Breast epithelium (tissue), 4 donors: ENCODE measurements at places on chromosomes 3 and 15. TPM values are rescaled to one million over a fixed set of nuclear protein-coding genes. Genes with fewer than 3 reads are reported as not detected.

Gene CRYGS
- 5.9 TPM for total RNA-seq

Gene RFT1
- total RNA-seq: 9.5 TPM

Gene CYB561D2
- total RNA-seq: 30.1 TPM

Gene MB21D2
- 11.9 TPM for total RNA-seq

Gene SLC9C1
- not detected for total RNA-seq

Gene SST
- not detected for total RNA-seq

- H3K4me1 ChIP-seq: no peaks in the 10 kb centered on the region
- H3K27me3 ChIP-seq: no peaks in the 10 kb centered on the region
- H3K27ac ChIP-seq: no peak overlapping the region
- H3K4me3 ChIP-seq: no peak overlapping the region
Measured at GRCh38 chr3:109480014-109480413, 142.7 kb upstream of the DPPA4 start.

GRCh38 chr15:62253294-62253693, 88.2 kb upstream of the C2CD4B start:
- H3K4me1 ChIP-seq: no peaks in the 10 kb centered on the region
- no peaks in the 10 kb centered on the region for H3K27me3 ChIP-seq
- no peaks in the 10 kb centered on the region for H3K36me3 ChIP-seq
- H3K27ac ChIP-seq: no peak overlapping the region
- H3K4me3 ChIP-seq: no peak overlapping the region

GRCh38 chr3:112471596-112472325, 27.5 kb downstream of the BTLA start:
- H3K27ac ChIP-seq: no peak overlapping the region
- H3K4me3 ChIP-seq: no peak overlapping the region
- H3K36me3 ChIP-seq: no peaks in the 10 kb centered on the region
- H3K4me1 ChIP-seq: no peaks in the 10 kb centered on the region

GRCh38 chr3:47228088-47228487, 54.5 kb downstream of the KIF9 start:
- no peak overlapping the region for H3K27ac ChIP-seq
- DNase-seq: no peak
- no peaks in the 10 kb centered on the region for H3K36me3 ChIP-seq
- no peaks in the 10 kb centered on the region for H3K4me1 ChIP-seq
- H3K27me3 ChIP-seq: no peaks in the 10 kb centered on the region

DNA sequence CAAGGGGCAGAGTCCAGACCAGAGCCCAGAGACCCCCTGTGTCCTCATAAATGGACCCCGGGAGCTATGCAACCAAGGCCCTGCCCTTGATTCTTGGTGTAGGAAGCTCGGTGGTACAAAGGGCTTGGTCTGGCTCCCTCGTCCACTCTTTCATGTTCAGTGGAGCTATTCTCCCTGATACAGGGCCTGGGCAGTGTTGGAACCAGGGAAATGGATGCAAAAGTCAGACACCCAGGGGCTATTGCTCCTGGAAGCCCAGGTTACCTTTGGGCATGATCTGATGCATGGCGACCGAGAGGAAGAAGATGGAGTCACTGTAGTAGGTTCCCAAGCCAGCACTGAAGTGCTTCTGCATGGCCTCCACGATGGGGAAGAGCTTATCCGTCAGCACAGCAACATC, 44.5 kb downstream of the XXYLT1 start:
- no peak overlapping the region for H3K4me3 ChIP-seq
- no peaks in the 10 kb centered on the region for H3K36me3 ChIP-seq
- H3K27ac ChIP-seq: no peak overlapping the region
- no peaks in the 10 kb centered on the region for H3K27me3 ChIP-seq
- no peaks in the 10 kb centered on the region for H3K4me1 ChIP-seq

GRCh38 chr3:108283006-108283405, 13.3 kb upstream of the HHLA2 start:
- H3K4me3 ChIP-seq: no peak overlapping the region
- no peak for DNase-seq
- H3K27ac ChIP-seq: no peak overlapping the region
- H3K36me3 ChIP-seq: no peaks in the 10 kb centered on the region
- no peaks in the 10 kb centered on the region for H3K4me1 ChIP-seq
- H3K27me3 ChIP-seq: no peaks in the 10 kb centered on the region

DNA sequence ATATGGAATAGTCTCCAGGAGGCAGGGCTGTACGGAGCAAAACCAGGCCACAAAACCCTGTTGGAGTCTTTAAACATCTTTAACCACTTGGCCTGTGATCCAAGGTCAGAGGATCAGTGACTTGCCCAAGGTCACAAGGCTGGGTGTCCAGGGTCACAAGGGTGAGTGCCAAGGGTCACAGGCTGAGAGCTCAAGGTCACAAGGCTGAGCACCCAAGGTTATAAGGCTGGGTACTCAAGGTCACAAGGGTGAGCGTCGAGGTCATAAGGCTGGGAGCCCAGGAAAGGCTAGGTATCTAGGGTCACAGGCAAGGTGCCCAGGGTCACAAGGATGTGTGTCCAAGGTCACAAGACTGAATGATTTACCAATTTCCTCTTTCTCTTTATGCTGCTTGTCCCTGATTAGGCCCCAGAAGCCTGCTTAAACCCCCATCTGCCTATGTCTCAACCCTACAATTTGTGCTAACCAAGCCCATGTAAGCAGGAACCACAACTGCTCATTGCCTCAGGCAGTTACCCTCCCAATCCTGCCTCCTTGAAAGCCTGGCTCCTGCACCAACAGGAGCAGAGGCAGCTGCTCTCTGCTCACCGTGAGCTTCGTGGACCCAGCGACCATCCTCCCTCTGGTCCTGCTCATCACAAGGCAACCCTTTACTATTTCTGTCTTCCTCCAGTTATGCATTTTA, 51.5 kb downstream of the MGLL start:
- DNase-seq: no peak
- H3K36me3 ChIP-seq: no peaks in the 10 kb centered on the region
- H3K4me1 ChIP-seq: no peaks in the 10 kb centered on the region
- H3K27me3 ChIP-seq: no peaks in the 10 kb centered on the region

GRCh38 chr15:99731336-99732123, 1.7 kb downstream of the LYSMD4 start:
- H3K4me1 ChIP-seq: peaks cover 5% of the 10 kb centered on the region
- no peaks in the 10 kb centered on the region for H3K36me3 ChIP-seq
- H3K4me3 ChIP-seq: peak overlapping the region; percentile 85
- peak; percentile 23 for DNase-seq

GRCh38 chr3:143124601-143125520, 5.3 kb downstream of the CHST2 start:
- H3K27ac ChIP-seq: no peak overlapping the region
- DNase-seq: no peak
- peaks cover 8% of the 10 kb centered on the region for H3K4me1 ChIP-seq
- H3K4me3 ChIP-seq: no peak overlapping the region

DNA sequence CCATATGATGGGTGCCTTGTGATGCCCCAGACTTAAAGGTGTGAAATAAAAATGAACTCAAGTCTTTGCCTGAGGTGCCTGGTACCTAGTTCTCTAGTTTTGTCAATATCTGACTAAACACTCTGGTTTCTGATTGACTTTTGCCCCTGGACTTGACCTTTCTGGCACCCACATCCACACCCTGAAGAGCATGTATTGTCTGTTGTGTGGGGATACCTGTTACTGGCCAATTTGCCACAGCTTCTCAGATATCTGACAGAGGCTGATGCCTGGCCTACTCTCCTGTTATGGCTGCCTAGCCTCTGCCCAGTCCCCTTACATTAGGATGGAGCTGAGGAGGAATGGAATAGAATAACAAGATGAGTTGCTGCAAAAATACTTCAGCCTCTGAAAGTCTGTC, 3.6 kb downstream of the ZBTB38 start:
- H3K27me3 ChIP-seq: no peaks in the 10 kb centered on the region
- H3K27ac ChIP-seq: no peak overlapping the region
- no peaks in the 10 kb centered on the region for H3K36me3 ChIP-seq

- H3K4me1 ChIP-seq: no peaks in the 10 kb centered on the region
- no peak overlapping the region for H3K4me3 ChIP-seq
- DNase-seq: no peak
- no peak overlapping the region for H3K27ac ChIP-seq
- H3K27me3 ChIP-seq: no peaks in the 10 kb centered on the region
Measured at GRCh38 chr15:36079021-36079420, 500.4 kb upstream of the CDIN1 start.

- H3K27ac ChIP-seq: no peak overlapping the region
- no peaks in the 10 kb centered on the region for H3K4me1 ChIP-seq
- no peak for DNase-seq
- no peak overlapping the region for H3K4me3 ChIP-seq
Measured at GRCh38 chr3:99114565-99115291, 213.2 kb upstream of the DCBLD2 start.

DNA sequence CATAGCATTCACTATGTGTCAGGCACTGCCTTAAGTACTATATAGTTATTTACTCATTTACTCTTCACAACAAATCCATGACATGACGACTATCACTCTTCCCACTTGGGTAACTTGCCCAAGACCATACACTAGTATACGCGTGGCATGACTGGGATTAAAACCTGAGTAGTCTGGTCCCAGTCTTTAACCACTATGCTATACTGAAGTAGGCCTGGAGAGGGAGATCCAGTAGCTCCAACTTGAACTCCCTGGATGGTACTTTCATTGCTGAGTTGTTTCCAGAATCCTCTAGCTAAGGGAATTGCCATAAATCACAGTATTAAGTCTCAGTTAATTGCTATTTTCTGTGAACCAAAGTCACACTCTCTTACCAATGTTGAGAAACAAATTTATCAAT, 116.2 kb upstream of the LSAMP start:
- no peak for DNase-seq
- no peaks in the 10 kb centered on the region for H3K4me1 ChIP-seq
- H3K36me3 ChIP-seq: no peaks in the 10 kb centered on the region
- no peaks in the 10 kb centered on the region for H3K27me3 ChIP-seq
- no peak overlapping the region for H3K4me3 ChIP-seq
- H3K27ac ChIP-seq: no peak overlapping the region

- H3K4me1 ChIP-seq: no peaks in the 10 kb centered on the region
- H3K36me3 ChIP-seq: no peaks in the 10 kb centered on the region
- no peaks in the 10 kb centered on the region for H3K27me3 ChIP-seq
- no peak overlapping the region for H3K4me3 ChIP-seq
Measured at GRCh38 chr15:69562564-69562963, 109.9 kb downstream of the RPLP1 start.

DNA sequence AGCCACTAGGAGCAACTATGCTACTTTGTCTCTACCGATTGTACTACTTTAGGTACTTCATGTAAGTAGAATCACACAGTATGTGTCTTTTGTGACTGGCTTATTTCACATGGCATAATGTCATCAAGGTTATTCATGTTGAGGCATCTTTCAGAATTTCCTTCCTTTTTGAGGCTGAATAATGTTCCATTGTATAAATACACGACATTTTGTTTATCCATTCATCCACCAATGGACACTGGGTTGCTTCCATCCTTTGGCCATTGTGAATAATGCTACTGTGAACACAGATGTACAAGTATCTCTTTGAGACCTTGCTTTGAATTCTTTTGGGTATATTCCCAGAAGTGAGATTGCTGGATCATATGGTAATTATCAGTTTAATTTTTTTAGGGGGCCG, 29.2 kb downstream of the MYO5A start:
- no peak overlapping the region for H3K27ac ChIP-seq
- H3K4me1 ChIP-seq: no peaks in the 10 kb centered on the region
- H3K4me3 ChIP-seq: no peak overlapping the region
- no peaks in the 10 kb centered on the region for H3K27me3 ChIP-seq
- no peaks in the 10 kb centered on the region for H3K36me3 ChIP-seq

GRCh38 chr3:108546692-108547091, 36.3 kb upstream of the MYH15 start:
- no peak overlapping the region for H3K27ac ChIP-seq
- H3K36me3 ChIP-seq: no peaks in the 10 kb centered on the region
- H3K4me1 ChIP-seq: no peaks in the 10 kb centered on the region
- H3K4me3 ChIP-seq: no peak overlapping the region

- DNase-seq: no peak
- H3K36me3 ChIP-seq: no peaks in the 10 kb centered on the region
- H3K27ac ChIP-seq: no peak overlapping the region
- H3K4me1 ChIP-seq: no peaks in the 10 kb centered on the region
- no peak overlapping the region for H3K4me3 ChIP-seq
- no peaks in the 10 kb centered on the region for H3K27me3 ChIP-seq
Measured at GRCh38 chr15:68218847-68219798, 10.4 kb downstream of the CLN6 start.

DNA sequence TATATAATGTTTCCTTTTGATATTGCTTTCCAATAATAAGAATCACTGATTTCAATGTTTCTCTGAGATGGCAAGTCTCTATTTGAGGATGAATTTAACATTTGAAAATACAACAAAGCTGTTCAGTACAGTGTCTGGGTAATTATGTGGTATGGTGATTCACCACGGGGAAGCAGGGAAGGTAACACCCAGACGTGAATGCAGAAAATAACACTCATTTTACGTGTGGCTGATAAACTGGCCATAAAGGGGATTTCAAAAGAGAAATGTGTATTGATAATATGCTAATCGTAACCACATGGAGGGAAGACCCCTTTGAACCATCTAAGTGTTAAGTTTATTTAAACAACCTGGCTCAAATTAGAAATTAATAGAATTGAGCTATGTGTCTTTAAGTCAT, 344.6 kb downstream of the GRM7 start:
- peak overlapping the region; percentile 28 for H3K4me3 ChIP-seq
- no peaks in the 10 kb centered on the region for H3K27me3 ChIP-seq
- peak overlapping the region; percentile 68 for H3K27ac ChIP-seq
- no peaks in the 10 kb centered on the region for H3K36me3 ChIP-seq
- DNase-seq: no peak

DNA sequence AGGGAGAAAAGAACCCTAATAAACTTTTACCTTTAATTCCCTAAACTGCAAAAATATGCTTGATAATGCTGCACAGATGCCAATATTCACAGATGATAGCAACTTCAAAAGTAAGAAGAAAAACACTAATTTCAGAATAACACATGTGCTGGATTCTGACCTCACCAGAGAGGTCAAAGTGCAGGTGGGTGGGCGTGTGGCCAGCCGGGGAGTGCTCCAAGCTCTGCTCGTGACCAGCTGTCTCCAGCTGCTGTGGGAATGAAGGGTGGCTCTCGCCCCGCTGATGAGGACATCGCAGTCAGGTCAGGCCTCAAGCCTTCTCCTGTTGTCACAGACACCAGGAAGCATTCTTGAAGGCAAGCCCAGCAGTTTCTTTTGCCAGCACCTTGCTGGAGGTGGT, 57.1 kb downstream of the ADAMTS17 start:
- no peaks in the 10 kb centered on the region for H3K36me3 ChIP-seq
- peak overlapping the region; percentile 52 for H3K27ac ChIP-seq
- no peaks in the 10 kb centered on the region for H3K27me3 ChIP-seq
- H3K4me1 ChIP-seq: no peaks in the 10 kb centered on the region
- no peak for DNase-seq

- H3K27me3 ChIP-seq: no peaks in the 10 kb centered on the region
- H3K36me3 ChIP-seq: no peaks in the 10 kb centered on the region
- no peak overlapping the region for H3K4me3 ChIP-seq
- H3K4me1 ChIP-seq: no peaks in the 10 kb centered on the region
- DNase-seq: no peak
Measured at GRCh38 chr3:171384101-171384891, 75.9 kb downstream of the TNIK start.

DNA sequence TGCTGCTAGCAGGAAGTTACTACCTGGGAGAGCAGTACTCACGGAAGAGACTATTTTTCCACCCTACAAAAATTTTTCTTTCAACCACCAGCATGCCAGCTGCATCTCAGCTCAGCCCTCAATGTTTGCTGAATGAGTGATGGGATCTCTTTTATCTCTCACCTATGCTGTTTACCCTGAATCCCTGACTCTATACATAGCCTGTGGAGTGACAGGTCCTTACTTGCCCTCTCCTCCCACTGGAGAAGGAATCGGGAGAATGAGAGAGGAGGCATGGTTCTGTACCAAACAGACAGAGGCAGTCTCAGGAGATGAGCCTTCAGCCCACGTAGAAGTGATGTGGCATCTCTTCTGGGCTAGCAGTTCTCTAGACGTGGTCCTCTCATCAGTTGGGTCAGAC, 6.7 kb upstream of the DGKG start:
- peaks cover 39% of the 10 kb centered on the region for H3K27me3 ChIP-seq
- H3K36me3 ChIP-seq: no peaks in the 10 kb centered on the region
- H3K4me1 ChIP-seq: no peaks in the 10 kb centered on the region
- H3K4me3 ChIP-seq: no peak overlapping the region
- H3K27ac ChIP-seq: no peak overlapping the region
- DNase-seq: no peak
